ENCODE measurements at places on chromosomes 2 and 18.
A peak's percentile ranks its signal among the peaks of the same experiment; 100 is the strongest.

DNA sequence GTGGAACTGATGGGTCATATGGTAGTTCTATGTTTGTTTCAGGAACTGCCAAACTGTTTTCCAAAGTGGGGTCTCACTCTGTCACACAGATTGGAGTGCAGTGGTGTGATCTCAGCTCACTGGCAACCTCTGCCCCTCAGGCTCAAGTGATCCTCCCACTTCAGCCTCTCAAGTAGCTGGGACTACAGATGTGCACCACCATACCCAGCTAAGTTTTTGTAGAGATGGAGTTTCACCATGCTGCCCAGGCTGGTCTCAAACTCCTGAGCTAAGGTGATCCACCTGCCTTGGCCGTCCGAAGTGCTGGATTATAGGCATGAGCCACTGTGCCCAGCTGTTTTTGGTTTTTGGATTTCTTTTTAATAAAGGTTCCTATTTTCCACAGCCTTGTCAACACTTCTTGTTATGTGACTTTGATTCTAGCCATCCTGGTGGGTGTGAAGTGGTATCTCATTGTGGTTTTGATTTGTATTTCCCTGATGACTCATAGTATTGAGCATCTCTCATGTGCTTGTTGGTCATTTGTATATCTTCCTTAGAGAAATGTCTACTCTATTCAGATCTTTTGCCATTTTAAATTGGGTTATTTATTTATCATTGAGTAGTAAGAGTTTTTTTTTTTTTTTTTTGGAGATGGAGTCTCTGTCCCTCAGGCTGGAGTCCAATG lies 22.8 kb downstream of the NPC1 start:
- DNase-seq = no peak

- DNase-seq = no peak
Measured at GRCh38 chr2:201132518-201132917, 16.6 kb downstream of the CFLAR start.

DNA sequence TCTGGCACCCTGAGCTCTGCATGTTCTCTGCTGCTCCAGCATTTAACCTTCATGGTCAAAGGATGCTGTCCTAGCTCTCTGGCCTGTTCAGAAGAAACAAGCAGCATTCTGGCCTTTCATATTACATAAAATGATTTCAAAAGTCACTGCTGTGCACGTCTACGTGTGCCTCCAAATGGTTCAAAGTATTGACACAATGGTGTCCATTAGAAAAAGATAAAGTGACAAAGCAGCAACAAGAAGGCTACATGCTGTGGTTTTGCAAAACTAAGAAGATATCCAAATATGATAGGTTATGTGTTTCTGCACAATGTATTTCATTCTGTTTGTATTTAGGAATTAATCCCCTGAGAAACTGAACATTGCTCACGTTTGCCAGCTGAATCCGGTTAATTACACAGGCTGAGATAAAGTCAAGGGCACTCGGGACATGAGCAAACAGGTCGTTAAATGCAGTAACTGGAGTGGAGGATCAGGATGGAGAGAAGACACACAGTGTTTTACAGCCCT lies 258.5 kb downstream of the DOK6 start:
- DNase-seq = no peak

DNA sequence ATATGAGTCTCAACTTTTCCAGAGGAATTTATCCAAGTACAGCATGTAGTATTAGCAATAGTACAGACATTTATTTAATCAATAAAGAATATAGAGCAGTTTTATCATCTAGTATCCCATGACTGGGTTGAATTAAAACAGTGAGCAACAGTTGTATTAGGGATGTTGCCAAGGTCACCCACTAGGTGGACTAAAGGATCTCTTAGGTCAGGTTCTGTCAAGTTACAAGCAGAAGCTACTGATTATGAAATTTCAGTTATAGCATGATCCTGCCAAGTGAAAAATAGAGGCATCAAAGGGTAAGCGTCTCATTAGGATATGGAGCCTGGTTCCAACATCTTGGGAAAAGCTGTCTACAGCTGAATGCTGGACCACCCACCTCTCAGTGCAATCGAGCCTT lies 52.1 kb upstream of the LAPTM4A start:
- DNase-seq = peak; percentile 50

- DNase-seq = no peak
Measured at GRCh38 chr2:232838406-232838874, 31.6 kb upstream of the SNORC start.

DNA sequence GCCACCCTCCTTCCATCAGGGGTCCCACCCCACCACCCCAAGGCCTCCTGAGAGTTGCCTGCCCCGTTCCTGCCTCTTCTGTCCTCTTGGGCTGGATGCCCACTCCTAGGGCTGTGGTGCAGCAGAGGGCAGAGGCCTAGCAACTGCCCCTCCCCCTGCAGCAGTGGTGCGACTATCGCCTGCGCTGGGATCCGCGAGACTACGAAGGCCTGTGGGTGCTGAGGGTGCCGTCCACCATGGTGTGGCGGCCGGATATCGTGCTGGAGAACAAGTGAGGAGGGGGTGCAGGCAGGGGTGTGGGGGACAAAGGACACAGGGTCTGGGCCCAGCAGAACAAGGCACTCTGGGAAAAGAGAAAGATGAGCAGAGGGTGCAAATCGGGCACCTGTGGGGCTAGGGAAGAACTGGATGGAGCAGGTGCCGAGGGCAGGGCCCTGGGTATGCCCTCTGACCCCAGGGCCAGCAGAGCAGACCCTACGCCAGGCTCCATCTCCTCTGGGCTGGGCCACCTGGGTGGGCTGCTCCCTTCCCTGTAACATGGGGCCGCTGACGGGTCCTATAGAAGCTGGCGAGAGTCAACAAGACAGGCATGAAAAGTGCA lies 1.0 kb downstream of the CHRNG start:
- DNase-seq = no peak

DNA sequence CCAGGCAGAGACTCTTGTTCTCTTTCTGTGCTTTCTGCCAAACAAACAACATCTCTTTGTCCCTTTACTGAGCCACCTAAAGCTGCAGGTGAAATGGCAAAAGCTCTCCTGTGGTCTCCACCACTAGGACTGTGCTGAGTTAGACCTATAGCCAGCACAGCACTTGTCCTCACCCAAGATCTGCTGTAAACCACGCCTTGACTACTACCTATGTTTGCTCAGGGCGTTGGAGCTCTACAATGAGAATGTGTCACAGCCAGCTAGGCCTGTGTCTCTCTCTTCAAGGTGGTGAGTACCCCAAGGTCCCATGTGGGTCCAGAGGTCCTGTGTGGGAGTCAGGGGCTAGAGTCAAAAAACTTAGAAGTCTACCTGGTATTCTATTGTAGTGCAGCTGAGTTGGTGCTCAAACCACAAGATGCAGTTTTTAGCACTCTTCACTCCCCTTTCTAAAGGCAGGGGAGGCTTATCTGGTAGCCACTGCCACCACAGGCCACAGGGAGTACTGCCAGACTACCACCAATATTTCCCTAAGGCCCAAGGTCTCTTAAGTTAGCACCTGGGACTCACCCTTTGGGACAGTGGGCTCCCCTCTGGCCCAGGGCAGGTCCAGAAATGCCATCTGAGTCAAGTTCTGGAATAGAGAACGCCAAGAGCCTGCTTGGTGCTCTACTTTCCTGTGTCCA lies 96.8 kb upstream of the RPRM start:
- no peak for DNase-seq

GRCh38 chr2:37357069-37357468 lies 12.6 kb downstream of the QPCT start:
- DNase-seq = no peak

- DNase-seq = no peak
Measured at GRCh38 chr2:233498126-233498525, 68.5 kb downstream of the USP40 start.

- no peak for DNase-seq
Measured at GRCh38 chr18:79945118-79946042, 6.1 kb downstream of the SLC66A2 start.

DNA sequence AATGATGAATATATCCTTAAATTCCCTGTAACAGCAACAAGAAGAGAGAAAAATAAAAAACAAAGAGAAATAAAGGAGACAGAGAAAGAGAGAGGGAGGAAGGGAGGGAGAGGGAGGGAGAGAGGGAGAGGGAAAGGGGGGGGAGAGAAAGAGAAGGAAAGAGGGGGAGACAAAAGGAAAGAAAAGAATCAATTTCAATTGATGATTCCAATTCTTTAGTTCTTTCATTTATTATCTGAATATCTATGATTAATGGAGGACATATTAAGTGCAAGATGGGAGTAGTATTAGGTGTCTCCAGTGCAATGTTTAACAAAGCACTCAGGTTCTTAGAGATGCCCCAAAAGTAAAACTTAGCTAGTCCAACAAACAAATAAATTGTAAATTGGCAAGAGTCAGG lies 97.2 kb upstream of the DPP10 start:
- DNase-seq = no peak

- no peak for DNase-seq
Measured at GRCh38 chr2:138329591-138329990, 172.0 kb upstream of the SPOPL start.

DNA sequence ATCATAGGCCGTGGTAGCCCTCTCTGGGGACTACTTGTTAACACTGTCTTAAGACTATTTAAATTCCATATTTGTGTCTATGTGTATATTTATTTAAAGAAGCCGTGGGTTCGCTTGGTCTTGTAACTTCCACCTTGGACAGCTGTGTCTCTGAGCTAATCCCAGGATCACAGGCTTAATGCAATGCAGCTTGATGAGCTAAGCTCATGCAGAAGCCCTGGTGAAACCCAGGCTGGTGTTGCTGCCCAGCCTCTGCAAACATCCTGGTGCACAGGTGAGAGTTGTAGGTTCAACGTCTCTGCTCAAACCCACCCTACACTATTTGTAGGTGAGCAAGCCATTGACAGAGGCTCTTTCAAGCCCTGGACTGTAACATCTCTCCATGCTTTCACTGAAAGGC lies 211.8 kb downstream of the FAM210A start:
- DNase-seq = no peak

- no peak for DNase-seq
Measured at GRCh38 chr2:45102579-45103117, 93.4 kb upstream of the SIX2 start.

GRCh38 chr18:56431551-56431950 lies 206.8 kb downstream of the TXNL1 start:
- DNase-seq = no peak

GRCh38 chr18:45374878-45375630 lies 240.2 kb upstream of the SLC14A2 start:
- DNase-seq = no peak

- DNase-seq = no peak
Measured at GRCh38 chr18:55925772-55926171, 337.8 kb upstream of the TCF4 start.

DNA sequence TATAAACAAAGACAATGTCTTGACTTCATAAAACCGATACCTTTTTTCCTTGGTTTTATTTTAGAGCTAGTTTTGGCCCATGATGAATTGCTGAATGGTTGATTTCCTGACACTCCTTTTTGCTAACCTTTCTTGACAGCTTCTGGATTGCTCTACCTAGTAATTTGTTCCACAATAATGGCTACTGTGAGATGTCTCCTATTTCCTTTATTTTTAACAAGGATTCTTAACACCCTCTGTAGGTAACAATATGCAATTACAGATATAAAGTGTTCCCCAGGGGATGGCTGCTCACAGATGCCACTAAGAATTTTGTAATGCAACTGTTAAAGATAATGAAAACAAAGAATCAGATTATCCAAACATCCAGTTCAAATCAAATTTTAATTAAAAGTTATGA lies 100.8 kb upstream of the ATP5MC3 start:
- DNase-seq = peak; percentile 62

All from SJCRH30 (cell line).